SIG-M5 (cell line): ENCODE measurements at places on chromosomes 5 and 9.

GRCh38 chr9:120920806-120921178 is 5.8 kb downstream of the TRAF1 start:
- no peak for DNase-seq

- no peak for DNase-seq
Measured at GRCh38 chr5:115599924-115600323, 2.4 kb downstream of the TICAM2 start.

DNA sequence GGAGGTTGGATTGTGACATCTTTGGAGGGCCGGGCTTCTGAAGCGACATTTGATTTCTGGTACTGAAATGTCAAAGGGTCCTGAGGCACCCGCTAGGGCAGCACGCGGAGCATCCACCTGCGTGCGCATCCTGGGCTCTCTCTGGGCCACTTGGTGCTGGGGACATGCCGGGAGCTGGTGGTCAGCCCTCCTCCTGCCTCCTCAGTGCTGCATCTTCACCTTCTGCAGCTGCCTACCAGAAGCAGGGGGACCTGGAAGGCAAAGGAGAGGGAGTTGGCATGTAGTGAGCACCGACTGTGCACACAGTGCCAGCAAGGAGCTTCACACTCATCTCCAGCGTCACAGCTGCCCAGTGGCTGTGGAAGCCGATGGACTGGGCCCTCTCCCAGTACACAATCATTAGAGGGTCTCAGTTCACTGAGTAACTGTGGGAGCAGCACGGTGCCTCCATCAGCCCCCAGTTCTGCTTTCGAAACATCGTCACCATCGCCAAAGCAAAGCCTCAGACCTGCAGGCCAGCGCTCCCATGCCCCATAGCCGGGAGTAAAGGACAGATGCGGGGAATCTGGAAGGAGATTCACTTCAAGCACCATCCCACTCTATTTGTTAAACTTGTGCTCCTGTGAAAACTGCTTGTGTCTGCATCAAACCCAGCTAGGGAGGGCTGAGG is 138.4 kb downstream of the KCNIP1 start:
- DNase-seq: no peak

GRCh38 chr9:133656211-133657119 is 20.3 kb downstream of the DBH start:
- DNase-seq: no peak

GRCh38 chr9:20378851-20379250 is 243.4 kb downstream of the MLLT3 start:
- DNase-seq: no peak

- DNase-seq: no peak
Measured at GRCh38 chr5:142754031-142754430, 16.1 kb upstream of the ARHGAP26 start.

- DNase-seq: no peak
Measured at GRCh38 chr5:154118893-154119336, 71.6 kb upstream of the GALNT10 start.

DNA sequence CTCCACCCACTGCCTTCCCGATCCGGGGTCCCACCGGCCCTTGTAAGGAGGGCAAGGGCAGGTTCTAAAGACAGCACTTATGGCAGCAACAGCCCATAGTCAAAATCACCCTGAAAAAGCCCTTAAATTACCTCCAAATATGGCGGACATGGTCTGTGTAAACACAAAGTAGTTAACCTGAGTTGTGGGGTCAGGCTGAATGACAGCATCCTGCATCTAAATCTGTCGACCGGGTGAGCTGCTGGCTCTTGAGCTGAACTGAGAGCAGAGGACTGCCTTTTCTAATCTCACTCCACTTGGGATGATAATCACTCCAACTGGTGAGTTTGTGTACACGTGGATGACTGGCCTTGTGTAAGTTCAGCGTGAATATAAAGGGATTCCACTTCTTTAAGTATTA is 249.6 kb downstream of the DENND1A start:
- no peak for DNase-seq

DNA sequence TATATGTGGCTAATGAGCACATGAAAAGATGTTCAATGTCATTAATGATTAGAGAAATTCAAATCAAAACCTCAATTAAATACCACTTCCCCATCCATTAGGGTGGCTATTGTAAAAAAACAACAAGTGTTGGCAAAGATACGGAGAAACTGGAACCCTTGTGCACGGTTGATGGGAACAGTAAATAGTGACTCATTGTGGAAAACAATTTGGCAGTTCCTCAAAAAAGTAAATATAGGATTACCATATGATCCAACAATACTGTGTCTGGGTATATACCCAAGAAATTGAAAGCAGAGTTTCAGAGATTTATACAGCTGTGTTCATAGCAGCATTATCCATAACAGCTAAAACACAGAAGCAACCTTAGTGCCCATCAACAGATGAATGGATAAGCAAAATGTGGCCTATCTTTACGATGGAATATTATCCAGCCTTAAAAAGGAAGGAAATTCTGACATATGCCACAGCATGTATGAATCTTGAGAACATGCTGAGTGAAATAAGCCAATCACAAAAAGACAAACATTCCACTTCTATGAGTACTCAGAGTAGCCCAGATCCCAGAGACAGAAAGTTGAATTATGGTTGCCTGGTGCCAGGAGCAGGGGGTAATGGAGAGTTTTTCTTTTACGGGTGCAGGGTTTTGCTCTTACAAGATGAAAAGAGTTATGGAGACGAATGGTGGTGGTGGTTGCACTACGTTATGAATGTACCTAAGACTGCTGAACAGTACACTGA is 41.4 kb upstream of the LRRC14B start:
- DNase-seq: no peak

- no peak for DNase-seq
Measured at GRCh38 chr9:101172616-101173015, 144.1 kb downstream of the PLPPR1 start.

GRCh38 chr9:99368341-99369326 is 146.6 kb downstream of the SEC61B start:
- no peak for DNase-seq

GRCh38 chr5:169115461-169116124 is 185.3 kb downstream of the SLIT3 start:
- DNase-seq: no peak

- DNase-seq: no peak
Measured at GRCh38 chr5:176535664-176536131, 1.5 kb downstream of the RNF44 start.

DNA sequence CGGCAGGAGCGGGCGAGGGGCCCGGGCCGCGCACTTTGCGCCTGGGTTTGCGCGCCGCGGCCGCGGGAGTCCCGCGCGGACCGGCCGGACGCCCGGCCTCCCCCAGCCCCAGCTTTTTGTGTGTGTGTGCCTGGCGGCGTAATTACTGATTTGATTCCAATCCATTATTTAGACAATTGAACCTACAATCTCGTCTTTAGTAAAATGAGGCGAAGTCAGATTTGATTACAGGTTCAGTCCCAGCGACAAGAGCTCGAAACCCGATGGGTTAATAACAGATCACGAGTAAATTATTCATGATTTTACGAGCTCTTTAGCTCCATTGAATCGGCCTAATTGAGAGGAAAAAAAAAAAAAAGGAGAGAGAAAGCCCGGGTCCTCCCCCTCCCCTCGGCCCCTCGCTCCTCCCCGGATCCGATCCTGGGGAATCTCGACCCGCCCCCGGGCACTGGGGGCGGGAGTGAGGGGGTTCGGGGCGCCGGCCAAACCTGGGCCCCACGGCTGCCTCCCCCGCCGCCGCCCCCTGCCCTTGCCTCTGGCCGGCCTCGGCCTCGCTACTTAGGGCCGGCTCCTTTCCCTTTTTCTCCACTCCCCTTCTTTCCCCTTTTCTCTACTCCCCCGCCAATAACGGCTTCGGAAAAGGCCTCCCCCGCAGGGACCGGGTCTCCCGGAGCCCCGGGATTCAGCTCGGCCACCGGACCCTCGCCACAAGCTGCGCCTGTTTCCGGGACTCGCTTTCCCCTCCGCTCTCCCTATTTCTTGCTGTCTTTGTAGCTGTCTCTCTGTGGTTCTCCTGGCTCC is 6.6 kb downstream of the LHX2 start:
- no peak for DNase-seq

DNA sequence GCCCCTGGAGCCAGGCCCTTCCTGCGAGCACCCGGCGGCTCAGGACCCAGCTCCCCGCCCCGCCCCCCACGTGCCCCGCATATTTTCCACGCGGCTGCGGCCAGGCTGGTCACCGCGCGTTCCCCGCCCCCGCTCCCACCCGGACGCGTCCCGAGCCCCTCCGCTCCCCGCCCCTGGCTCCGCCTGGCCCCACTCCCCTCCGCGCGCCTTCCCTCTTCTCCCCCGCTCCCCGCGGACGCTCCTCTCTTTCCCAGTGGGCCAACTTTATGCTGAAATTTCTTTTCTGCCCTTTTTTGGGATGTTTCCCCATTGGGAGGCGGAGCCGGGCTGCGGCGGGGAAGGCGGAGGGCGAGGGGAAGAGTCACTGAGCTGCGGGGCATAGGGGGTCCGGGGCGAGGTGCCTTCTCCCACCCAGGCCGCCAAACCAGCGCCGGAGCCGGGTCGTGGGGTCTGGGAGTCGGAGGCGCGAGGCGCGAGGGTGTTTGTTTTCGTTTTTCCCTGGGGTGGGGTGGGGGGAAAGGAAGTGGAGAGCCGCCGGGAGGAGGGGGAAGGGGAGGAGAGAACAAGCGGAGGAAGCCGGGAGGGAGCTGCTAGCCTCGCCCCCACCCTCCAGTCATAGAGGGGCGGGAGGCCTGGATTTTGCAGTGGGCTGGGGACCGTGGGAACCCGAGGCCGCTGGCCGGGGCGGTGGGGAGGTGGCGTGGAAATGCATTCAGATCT is 1.0 kb upstream of the TPM2 start:
- no peak for DNase-seq

GRCh38 chr9:132199056-132199455 is 37.2 kb downstream of the NTNG2 start:
- DNase-seq: no peak

- no peak for DNase-seq
Measured at GRCh38 chr5:157563373-157563928, 12.1 kb downstream of the ADAM19 start.

DNA sequence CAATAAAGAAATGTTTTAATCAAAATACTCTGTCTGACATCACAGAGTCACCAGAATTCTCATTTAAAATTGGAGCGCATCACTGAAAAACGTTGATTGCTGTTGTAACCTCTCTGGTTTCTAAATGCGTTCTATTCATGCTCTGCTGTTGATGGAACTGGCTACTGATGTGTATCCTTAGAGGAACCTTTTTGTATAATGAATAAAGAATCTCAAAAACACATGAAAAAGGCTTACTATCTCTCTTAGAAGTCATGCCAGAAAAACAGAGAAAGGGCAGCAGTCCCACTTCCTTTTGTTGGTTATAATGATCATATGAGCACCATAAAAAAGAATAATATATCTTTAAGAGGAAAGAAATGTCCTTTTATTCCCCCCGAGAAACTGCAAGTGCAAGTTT is 615.5 kb downstream of the TLE1 start:
- DNase-seq: no peak

GRCh38 chr5:144015961-144016360 is 154.5 kb downstream of the YIPF5 start:
- DNase-seq: no peak

- DNase-seq: no peak
Measured at GRCh38 chr5:11560915-11561697, 343.1 kb downstream of the CTNND2 start.

GRCh38 chr9:80496901-80497556 is 925.3 kb downstream of the TLE4 start:
- no peak for DNase-seq

GRCh38 chr9:111381006-111381405 is 51.0 kb upstream of the OR2K2 start:
- no peak for DNase-seq

DNA sequence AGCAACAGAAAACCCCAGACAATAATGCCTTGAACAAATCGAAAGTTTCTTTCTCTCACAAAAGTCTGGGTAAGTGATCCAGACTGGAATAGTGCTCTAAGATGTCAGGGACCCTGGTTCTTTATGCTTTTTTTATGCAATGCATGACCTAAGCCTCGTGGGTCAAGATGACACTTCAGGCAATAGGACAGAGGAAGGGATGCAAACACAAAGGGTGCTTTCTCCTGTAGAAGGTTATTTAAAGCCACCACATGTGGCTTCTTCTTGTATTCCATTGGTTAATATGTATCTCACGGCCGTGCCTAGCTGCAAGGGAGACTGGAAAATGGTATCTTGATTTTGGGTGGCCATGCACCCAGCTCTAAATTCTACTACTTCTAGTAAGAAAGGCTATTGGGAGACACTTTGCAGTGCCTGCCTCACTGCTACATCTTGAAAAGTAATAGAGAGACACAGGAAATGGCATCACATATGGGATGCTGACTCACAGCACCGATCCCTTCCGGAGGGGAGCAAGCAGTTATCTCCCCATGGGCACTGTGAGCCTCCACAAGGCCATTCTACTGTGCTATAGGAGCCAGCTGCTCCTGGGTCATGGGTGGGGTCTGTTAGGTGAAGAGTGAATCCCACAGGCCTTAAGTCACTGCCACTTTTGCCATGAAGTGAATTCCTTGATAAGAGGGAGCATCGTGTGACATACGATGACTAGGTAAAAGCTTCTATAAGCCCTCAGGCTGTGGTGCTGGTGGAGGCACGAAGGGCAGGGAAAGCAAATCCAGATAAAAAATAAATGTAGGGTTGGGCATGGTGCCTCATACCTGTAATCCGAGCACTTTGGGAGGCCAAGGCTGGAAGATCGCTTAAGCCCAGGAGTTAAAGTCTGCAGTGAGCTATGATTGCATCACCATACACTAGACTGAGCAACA is 32.5 kb upstream of the RAB14 start:
- no peak for DNase-seq

GRCh38 chr5:54531546-54531945 is 14.0 kb downstream of the SNX18 start:
- DNase-seq: no peak

GRCh38 chr5:69033690-69034089 is 60.1 kb upstream of the SLC30A5 start:
- DNase-seq: no peak

DNA sequence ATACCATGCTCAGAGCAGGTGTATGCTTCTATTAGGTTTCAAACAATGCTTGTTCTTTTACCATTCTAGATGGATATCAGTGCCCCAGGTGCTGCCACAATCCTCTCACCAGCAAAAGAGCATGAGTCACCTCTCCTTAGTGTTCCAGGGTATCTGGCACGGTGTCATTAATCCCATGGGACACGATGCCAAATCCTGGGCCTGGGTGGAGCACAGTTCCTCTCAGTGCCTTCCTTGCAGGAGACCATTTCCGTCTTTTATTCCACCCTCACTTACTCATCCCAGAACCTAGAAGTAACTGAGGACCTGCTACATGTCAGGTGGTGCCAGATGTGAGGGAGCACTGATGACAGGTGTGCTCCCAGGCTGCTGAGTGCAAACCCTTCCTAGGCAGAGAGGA is 1.3 kb upstream of the OR13J1 start:
- no peak for DNase-seq

- DNase-seq: no peak
Measured at GRCh38 chr9:137731216-137731946, 112.6 kb downstream of the EHMT1 start.
